ENCODE measurements at places on chromosomes 3 and 15.
A peak's percentile ranks its signal among the peaks of the same experiment; 100 is the strongest.

GRCh38 chr3:190676481-190676880 lies 162.6 kb downstream of the IL1RAP start:
- no peak for DNase-seq

GRCh38 chr3:111616417-111617105 lies 21.4 kb upstream of the ZBED2 start:
- peak; percentile 11 for DNase-seq

DNA sequence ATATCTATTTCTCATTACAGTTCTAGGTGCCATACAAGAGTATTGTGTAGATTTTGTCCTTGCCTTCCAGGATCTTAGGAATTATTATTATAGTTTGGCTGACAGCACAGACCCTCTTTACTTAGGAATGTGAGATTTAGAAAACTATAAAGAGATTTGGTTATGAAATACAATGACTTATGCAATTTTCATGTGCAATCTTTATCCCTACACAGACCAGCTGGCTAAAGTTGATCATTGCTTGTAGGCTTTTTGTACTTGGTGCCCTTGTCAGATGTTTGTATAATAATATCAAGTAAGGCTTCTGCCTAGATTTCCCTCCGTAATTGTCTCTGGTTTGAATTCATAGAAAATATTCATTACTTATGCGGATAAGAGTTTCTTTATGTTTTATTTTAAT lies 174.5 kb upstream of the GAP43 start:
- no peak for DNase-seq

DNA sequence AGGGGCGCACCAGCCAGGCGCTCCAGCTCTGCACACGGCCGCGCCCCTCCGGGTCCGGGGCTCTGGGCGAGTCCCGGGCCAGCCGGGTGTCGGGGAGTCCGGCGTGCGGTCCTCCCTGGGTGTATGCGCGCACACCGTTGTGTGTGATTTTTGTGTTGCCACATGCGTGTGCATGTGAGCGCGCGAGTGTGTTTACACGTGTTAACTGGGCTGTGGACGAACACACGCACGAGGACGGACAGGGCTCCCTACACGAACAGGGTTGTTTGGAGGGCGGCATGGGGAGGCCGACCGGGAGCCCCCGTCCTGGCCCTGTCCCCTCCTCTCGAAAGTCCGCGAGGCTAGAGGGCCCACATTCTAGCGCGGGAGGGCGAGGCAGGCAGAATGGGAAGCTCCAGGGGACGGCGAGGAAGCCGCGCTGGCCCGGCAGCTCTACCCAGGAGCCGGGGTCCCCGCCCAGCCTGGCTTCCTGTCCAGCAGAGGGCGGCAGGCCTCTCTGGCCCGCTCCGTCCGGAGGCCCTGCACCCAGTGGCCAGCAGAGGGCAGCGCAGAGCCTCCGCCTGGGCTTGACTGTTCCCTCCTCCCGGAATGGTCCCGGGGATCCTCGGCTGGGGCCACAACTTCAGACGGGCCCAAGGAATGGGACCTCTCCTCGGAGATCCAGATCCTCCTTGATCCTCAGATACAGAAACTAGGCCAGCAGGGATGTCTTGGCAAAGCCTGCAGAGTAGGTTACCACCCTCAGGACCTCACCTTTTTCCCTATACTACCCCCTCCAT lies 611 bp upstream of the LINGO1 start:
- DNase-seq = peak; percentile 96

- no peak for DNase-seq
Observed at GRCh38 chr3:112038863-112039262, 4.3 kb downstream of the TMPRSS7 start.

- no peak for DNase-seq
Observed at GRCh38 chr15:62758952-62759349, 283.6 kb upstream of the TPM1 start.

DNA sequence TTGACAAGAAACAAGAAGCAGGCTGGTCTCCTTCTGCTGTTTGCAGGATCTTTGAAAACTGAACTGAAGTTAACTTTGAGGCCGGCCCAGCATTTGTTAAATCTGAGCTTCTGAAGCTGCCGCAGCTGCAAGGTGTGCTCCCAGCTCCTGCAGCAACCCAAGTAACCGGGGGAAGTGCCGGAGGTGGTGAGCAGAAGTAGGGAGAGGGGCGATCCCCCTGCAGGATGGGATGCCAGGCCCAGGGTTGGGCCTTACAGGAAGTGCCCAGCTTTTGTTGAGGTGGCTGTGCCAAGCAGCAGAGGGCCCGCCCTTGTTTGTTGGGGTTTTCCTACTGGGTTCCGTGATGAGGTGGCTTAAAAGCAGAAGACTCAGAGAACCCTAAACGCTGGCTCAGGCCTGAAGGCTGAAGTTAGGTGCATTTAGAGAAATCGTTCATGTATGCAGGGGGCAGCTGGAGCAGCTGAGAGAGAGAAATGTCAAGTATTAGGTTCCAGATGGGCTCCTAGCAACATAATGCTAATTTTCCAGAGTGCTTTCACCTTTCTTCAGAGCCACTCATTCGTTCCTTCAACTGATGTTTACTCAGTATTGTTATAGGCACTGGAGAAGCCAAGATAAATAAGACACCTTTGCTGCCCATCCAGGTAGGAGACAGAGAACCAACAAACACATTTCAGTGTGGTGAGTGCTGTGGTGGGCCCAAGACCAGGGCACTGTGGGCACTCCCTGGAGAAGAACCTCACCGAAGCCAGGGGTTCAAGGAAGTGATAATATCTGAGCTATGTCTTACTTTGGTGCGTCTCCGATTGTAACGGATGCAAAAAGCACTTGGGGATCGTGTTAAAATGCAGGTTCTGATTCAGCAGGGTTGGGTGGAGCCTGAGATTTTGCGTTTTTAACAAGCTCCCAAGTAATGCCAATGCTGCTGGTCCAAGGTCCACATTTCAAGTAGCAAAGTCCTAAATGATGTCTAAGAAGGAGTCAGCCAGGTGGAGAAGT lies 42.2 kb upstream of the PLCL2 start:
- DNase-seq = no peak
